ENCODE measurements at places on chromosomes 4 and X.
A peak's percentile ranks its signal among the peaks of the same experiment; 100 is the strongest.

GRCh38 chr4:35697210-35697736 lies 547.0 kb downstream of the ARAP2 start:
- no peak for DNase-seq

DNA sequence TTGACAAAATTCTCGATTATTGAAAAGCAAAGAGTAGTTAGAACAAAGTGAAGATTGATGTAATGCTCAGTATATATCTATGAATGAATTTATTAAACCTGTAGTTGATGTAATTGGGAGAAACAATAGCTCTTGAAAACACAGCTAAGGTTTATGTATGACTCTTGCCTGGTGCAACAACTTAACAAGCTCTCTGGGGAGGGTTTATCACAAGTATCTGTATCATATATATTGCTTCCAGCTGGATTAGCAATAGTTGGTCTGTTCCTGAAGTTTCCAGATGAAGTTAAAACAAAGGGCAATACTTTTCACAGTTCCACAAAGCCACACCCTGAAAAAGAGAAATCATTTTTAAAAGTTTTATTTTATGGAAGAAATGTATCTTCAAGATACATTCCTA lies 91.4 kb downstream of the ARSJ start:
- DNase-seq: no peak

- no peak for DNase-seq
These were observed 37.2 kb upstream of the FAM9B start for GRCh38 chrX:9071031-9071650.

GRCh38 chrX:130981836-130982235 lies 76.3 kb upstream of the ARHGAP36 start:
- no peak for DNase-seq

GRCh38 chr4:70895405-70895804 lies 6.8 kb upstream of the MOB1B start:
- DNase-seq: no peak

GRCh38 chrX:110294087-110294486 lies 23.8 kb downstream of the AMMECR1 start:
- no peak for DNase-seq

DNA sequence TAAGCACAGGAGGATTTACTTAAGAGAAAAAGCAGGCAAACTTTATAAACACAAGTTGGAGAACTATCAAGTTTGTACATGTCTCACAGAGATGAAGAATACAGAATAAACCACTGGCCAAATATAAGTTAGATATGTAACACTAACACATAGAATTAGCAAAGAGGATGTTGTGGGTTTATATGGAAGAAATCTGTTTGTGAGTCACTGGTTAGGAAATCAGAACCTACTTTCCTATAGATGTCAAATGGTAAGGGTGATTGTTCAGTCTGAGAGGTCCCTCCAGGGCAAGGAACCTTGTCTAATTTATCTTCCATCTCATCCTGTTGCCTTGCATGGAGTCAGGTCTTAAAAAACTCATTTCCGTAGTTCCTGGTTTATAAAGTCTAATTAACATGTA lies 14.8 kb upstream of the ART3 start:
- no peak for DNase-seq

- no peak for DNase-seq
These were observed 39.3 kb upstream of the FHDC1 start for GRCh38 chr4:152896811-152897210.

DNA sequence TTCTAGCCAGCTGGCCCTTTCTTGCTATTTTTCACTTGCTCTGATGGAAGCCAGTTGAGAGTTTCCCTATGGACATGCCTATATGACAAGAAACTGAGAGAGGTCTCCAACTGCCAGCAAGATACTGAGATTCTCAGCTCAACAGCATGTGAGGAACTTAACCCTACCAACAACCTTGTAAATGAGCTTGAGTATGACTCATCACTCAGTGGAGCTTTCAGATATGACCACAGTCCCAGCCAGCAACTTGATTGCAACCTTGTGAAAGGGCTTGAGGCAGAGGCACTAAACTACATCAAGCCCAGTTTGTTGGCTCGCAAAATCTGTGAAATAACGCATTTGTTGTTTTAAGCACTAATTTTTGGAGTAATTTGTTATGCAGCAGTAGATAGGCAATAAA lies 175.8 kb downstream of the COMMD8 start:
- peak; percentile 4 for DNase-seq

DNA sequence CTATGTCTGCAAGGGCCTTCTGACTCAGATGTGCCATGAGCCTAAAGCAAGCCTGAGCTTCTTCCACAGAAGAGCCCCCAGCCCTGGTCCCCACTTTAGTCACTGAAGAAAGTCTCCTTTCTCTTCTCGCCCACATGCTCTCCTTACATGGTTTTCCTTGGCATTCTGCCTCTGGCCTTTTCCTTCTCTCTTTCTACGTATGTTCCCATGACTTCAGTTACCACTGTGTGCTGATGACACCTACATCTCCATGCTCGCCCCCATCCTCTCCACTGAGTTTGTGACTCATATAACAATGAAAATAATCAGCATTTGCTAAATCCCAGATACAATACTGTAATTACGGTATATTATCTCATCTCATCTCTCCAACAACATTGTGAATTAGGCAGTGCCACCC lies 149.3 kb downstream of the AMMECR1 start:
- DNase-seq: no peak

DNA sequence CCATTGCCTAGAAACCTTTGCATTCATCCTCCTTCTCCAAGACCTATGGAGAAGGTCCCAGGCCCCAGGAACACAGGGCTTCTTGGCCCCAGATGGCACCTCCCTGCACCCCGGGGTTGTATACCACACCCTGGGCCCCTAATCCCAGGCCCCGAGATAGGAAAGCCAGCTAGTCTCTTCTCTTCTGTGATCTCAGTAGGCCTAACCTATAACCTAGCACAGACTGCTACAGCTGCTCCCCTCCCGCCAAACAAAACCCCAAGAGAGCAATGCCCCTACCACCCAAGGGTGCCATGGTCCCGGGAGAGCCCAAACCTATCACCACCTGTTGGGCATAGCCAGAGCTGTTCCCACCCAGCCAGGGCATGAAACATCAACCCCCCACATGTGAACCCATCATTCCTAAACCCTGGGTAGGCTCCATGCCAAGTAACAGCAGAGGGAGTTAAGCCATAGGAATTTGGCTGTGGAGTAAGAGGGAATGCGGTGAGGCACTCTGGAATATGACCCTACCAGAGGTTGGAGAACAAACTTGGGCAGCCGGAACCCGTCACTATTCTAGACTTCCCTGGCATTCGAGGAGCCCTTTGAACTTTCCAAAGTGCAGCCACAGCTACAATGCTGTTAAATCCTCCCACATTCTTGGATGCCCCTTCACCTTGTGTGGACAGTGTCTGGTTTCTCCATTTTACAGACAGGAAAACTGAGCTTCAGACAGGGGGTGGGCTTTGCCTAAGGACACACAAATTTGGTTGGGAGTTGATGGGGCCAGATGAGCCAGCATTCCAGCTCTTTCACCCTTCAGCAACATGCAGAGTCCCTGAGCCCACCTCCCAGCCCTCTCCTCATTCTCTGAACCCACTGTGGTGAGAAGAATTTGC lies 10.9 kb upstream of the SASH3 start:
- no peak for DNase-seq

DNA sequence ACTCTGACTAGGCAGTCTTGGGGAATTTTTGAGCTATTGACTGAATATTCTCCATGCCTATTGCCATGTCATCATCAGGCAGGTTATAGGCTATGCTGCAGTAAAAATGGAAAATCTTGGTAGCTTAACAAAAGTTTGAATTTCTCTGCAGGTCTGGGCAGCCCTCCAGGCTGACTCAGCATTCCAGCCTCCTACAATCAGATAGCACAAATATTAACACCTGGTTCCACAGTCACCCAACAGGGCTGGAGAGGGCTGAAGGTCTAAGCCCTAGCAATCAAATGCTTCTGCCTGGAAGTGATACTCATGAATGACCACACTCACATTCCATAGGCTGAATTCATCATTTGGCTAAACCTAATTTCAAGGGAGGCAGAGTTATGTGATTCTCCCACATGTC lies 9.6 kb upstream of the PPP3CA start:
- DNase-seq: peak; percentile 89

DNA sequence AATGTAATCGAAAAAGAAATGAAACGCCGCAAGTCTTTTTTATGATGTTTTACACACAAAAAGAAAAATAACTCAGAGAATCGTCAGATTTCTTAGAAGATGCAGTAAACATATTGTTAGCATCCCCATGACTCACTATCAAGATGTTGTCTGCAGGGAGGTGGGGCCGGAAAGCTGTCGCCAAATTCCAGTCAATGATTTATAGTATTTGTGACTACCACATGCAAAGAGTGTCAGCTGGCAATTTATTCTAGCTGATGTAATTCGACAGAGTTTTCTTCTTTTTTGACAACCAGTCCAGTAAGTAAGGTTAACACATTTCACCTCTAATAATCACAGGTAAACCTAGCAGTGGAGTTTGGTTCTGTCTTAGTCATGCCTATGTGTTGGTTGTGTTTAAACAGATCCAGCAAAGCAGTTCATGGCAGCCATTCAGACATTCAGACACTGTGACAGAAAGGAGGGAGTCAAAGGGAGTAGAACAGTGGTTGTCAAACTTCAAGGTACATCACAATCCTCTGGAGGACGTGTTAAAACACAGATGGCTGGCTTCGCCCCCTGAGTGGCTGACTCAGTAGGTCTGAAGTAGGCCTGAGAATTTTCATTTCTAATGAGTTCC lies 19.8 kb upstream of the PPP1R2C start:
- peak; percentile 1 for DNase-seq

DNA sequence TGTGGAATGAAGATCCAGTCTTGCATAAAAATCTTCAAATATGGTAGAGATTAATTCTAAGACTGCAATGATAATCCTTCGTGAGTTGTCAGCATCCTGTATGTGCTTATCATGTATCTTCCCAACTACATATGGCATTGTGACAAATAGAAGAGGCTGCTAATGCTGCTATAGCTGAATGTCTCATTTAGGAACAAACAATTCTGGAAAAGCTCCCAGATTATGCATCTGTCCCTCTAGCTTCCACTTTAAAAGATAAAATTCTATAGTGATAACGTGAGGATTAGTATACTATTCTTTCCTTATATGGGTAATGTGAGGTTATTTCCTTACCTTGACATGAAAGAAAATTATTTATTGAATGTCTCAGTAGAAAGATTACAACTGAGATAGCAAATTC lies 930.9 kb downstream of the DMD start:
- no peak for DNase-seq

GRCh38 chrX:108399418-108400165 lies 38.6 kb downstream of the COL4A6 start:
- no peak for DNase-seq

DNA sequence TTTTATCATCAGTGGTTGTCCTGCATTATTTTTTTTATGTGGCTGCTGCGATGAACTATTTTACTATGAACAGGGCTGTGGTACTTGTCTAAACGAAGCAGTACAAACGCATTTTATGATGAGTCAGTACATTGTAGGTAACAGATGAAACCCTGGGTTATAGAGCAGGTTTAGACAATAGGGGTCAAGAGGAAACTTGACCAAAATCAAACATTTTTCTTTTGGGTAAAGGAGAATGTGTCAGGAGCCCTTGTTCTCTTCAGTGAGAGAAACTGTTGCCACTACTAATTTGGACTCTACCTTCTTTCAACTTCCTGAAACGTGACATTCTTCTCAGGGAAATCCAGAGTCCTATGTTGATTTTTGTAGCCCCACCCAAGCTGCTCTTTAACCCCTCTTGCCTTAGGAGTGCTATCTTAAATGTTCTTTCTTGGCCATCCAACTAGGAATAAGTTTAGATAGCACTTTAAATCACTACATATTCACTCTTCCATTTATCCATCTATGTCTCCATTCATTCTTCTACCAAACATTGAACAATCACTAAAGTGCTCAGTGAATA lies 415.8 kb upstream of the NR3C2 start:
- DNase-seq: no peak

All from HFF-Myc (cell line).